T-helper 9 cell (primary cell): ENCODE measurements at places on chromosomes 2 and 18.

DNA sequence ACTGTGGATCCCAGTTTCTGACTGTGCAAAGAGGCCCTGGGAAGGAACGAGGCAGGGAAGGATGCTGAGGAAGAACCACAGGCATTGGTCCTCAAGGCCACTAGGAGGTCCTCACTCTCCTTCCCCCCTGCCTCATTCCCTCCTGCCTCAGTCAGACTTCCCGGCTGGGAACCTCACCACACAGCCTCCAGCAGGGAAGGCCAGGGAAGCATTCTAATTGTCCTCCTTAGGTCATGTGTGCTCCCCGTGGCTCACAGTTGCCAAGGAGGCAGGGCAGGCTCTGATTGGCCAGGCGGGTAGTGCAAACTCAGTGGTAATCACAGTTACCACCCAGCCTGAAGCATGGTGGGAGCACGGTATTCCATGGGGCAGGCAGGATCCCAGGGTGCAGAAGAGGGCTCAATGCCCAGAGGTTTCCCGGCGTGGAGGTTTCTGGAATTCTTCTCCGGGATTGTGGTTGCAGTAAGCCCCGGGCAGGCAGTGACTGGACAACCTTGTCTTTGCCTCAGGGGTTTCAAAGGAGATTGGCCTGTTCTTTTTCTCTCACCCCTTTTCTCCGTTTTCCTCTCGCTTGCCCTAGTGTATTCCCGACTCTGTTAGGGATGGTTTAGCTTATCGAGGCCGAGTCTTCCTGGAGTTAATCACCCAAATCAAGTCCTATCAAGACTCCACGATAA is 27.1 kb downstream of the FER1L5 start:
- DNase-seq = no peak

GRCh38 chr2:197867624-197868023 is 63.2 kb downstream of the PLCL1 start:
- no peak for DNase-seq

GRCh38 chr2:105788670-105789290 is 44.1 kb downstream of the NCK2 start:
- DNase-seq = no peak

GRCh38 chr18:9950289-9951016 is 36.6 kb downstream of the VAPA start:
- no peak for DNase-seq

DNA sequence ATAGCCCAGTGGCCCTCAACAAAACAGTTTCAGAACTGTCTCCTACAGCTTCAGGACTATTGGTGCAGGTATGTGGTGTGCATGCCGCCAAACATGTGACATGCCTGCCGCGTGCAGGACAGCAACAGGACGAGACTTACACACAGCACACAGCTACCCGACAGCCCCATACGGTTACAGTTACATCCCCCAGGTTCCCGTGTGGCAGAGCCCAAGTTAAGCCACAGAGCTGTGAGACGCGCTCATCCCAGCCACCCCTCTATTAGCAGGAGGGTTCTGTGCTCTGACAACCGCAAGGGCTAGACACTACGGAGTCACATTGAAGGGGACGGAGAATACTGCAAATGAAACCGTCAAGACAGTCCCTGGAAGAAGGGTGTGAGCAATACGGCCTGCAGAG is 16.4 kb upstream of the TUBB6 start:
- no peak for DNase-seq

DNA sequence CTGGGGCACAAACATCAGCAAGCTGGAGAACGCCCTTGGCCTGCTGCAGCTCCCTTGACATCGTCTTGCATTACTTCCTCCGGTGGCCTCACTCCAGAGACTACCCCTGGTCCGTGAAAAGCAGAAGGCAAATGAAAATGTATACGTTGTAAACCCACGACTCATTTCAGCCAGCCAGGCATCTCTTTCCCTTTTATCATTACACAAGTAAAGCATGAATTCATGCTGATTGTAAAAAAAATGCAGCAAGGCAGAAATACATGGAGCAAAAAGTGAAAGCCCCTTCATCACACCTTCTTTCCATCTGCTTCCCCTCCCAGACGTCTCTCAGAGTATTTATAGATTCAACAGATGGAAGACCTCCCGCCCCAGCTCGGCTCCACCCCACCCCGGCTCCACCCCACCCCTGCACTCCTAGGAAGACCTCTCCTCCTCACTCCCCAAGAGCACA is 41.6 kb upstream of the RALBP1 start:
- DNase-seq = no peak

- no peak for DNase-seq
These were observed 151.0 kb downstream of the ARHGAP15 start for GRCh38 chr2:143280097-143280757.

- no peak for DNase-seq
These were observed 19.8 kb upstream of the PLEK start for GRCh38 chr2:68345129-68345875.

DNA sequence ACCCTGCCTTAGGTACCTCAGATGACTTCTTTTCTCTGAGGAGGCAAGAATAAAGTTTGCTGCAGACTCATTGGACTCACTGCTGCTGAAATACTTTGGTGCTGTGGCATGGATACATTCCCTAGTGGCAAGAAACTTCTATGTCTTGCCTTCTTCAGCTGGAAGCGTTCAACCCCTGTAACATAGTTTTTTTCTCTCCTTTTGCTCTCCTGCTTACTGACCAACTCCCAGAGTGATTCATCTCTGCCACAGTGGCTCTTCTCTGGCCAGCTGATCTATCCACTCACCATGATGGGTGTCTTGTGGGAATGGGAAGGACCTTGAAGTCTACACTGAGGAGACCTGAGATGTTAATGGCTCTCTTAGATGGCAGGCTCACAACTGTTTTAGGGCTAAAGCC is 309.3 kb upstream of the LRRTM4 start:
- DNase-seq = no peak

DNA sequence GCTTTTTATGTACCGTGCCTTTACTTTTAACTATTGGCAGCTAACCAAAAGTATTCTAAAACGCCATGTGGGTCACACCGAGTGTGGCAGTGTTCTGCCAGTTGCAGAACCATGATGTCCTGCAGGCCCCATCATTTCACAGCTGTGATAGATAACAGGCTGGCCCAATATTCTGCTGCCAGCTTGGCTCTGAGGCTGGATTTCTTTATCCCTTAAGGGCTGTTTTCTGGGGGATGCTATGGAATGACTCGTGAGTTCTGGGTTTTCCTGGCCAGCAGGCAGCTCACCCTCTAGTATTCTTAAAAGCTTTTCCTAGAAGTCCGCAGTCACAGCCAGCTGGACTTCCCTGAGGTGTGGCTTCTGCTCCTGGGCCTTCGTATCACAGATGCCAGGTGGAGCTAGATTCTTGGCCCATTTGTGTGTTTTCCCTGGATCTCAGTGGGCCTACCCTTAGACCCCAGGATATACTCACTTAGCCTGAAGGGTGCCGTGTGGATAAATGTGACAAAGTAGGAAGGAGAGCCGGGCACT is 41.0 kb downstream of the FHOD3 start:
- DNase-seq = no peak

DNA sequence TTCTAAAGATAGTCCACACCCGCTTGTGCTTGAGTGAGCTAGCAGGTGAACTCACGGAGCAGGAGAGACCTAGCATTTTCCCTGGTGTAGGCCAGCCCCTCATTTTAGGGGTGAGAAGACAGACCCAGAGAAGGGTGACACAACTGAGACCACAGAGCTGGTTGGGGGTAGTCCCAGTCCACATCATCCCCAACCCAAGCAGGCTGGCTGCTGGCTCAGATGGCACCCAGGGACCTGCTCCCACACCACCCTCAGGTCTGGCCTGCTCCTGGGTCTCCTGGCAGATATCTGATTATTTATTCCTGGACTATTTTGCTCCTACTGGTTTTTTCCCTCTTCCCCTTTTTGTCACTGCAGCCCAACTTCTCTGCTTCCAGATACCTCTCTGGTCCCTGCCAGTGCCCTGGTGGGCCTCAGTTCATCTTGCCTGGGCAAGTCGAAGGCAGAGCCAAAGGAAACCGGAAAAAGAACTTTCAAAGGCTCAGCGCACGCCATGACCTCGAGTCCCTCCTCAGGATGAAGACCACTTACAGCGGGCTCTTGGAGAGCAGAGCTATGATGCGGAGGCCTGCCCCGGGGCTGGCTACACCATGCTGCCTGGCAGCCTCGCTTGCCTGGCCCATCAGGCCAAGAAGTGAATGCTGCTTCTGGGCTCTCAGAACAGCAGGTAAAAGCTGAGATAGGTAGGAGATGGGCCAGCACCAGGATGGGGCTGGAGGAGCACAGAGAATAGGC is 72.7 kb downstream of the POLR1A start:
- no peak for DNase-seq

GRCh38 chr2:61911510-61911909 is 6.0 kb downstream of the COMMD1 start:
- DNase-seq = no peak

- DNase-seq = no peak
These were observed 8.4 kb upstream of the CD226 start for GRCh38 chr18:69956057-69956456.

- DNase-seq = no peak
These were observed 180.9 kb downstream of the ZBTB7C start for GRCh38 chr18:48228301-48228715.

DNA sequence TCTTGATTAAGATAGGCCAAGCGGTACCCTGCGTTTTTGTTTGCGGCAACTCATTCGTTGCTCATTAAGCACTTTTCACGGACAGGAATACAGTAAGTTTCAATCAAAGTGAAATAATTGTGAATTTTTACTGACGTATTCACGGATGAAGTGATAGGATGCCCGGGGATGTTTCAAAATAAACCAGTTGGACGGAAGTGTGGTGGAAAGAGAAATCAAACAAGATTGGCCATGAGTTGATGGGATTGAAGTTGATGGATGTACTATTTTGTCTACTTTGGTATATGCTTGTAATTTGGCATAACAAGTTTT is 481 bp downstream of the TMEM177 start:
- no peak for DNase-seq

DNA sequence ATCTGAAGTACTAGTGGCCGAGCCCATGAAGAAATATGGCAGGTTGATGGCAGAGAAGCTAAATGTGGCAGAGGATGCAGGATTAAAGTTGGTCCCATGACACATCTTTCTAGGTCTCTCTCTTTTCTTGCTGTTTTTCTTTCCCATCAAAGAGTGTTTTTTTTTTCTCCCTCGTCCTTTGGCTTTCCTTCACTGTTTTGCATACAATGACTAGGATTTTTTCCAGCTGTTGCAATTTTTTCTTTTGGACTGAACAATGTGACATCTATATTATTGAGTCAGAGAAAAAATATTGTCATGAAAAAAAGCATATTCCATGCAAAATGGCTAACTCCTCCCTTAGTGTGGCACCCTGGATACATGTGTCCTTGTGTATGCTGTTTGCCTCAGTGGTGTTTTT is 939.5 kb upstream of the FANCL start:
- DNase-seq = no peak

- DNase-seq = no peak
These were observed 5.8 kb downstream of the PCARE start for GRCh38 chr2:29068513-29068912.

- no peak for DNase-seq
These were observed 49.2 kb downstream of the XDH start for GRCh38 chr2:31365348-31365747.

GRCh38 chr18:32310101-32310500 is 120.3 kb downstream of the MEP1B start:
- no peak for DNase-seq

DNA sequence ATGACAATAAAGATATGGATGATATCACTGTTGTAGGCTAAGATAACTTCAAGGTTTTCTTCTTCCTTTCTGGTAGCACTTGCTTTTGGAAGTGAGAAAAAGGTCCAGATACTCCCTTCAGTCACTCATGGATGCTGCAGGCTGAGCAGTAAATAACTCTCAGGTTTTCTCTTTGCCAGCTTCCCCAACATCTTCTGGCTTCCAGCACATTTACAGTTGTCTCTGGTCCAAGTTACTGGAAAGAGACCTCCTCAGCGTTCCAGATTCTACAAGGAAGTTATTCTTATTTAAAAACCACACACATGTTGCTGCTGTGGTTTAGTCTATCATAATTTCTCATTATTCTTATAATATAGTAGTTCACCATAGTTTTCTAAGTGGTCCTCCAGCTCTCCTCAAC is 383.4 kb downstream of the PLCL1 start:
- no peak for DNase-seq

DNA sequence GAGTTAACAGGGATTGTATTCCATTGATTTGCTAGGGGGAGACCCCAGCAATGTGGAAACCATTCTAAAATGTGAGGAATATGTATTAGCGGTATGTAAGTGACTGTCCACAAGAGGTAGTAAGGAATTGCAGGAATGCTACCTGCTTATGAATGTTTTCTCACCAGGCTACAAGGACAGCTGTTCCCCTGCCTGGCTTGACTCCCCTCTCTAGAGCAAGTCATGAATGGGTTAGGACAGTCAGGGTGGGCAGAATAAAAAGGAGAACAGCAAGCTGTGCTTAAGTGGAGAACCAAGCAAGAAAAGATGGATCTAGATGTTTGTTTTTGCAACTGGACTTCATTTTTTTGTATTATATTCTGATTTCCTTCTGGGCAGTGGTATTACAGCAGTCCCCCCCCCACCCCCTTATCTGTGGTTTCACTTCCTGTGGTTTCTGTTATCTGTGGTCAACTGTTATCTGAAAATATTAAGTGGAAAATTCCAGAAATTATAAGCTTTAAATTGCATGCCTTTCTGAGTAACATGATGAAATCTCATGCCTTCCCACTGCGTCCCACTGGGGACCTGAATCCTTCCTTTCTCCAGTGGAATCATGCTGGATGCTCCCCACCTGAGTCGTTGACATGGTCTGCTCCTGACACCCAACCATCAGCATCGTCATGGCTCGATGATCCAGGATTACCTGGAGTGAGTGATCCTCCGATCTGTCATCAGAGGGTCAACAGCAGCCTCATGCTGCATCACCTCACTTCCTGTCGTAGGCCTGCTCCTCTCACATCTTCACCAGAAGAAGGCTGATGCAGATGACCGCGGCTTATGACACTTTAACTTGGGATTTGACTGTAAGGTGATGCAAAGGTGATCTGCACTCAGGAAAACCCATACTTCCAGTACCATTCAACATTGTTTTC is 52.2 kb downstream of the VAPA start:
- DNase-seq = no peak

DNA sequence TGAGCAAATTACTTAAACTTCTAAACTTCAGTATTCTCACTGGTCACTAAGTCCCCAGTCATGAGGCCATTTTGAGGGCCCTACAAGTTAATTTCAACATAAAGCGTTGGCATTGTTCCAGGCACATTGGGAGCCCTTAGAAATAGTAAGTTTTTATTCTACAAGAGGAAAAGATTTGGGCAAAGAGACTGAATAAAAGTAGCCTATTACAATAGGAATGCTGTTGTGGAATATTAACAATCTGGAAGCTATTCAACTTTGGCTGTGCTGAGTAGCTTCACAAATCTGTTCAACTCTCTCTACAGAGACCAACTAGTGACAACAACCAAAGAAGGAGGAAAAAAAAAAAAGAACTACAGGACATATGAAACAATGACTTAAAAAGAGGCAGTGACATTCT is 1287.5 kb upstream of the NXPH2 start:
- no peak for DNase-seq
